ENCODE measurements at places on chromosomes 4 and X. TPM values are rescaled to one million over a fixed set of nuclear protein-coding genes. Genes with fewer than 3 reads are reported as not detected.

Gene USP17L24
- total RNA-seq: not detected

Gene MGARP
- 0.90 TPM for total RNA-seq

Gene CACNA1F
- not detected for total RNA-seq

Gene MAGED4
- 2.3 TPM for total RNA-seq

Gene AFAP1
- 15.0 TPM for total RNA-seq

Gene NDNF
- total RNA-seq: 2.0 TPM

Gene GATA1
- total RNA-seq: not detected

Gene CYBB
- total RNA-seq: not detected

Gene COX7B
- total RNA-seq: 597 TPM

Gene NUDT11
- total RNA-seq: 10.9 TPM

Gene PPM1K
- 0.52 TPM for total RNA-seq

Gene CISD2
- total RNA-seq: 67.3 TPM

Gene CT45A1
- not detected for total RNA-seq

Gene TMPRSS11E
- not detected for total RNA-seq

Gene SCRG1
- not detected for total RNA-seq

Gene BRS3
- total RNA-seq: not detected

Gene PCSK1N
- total RNA-seq: 112 TPM

Gene KDM5C
- total RNA-seq: 144 TPM

Gene RTL3
- not detected for total RNA-seq

Gene SRPX
- total RNA-seq: 7.1 TPM

Gene MAGEA2
- not detected for total RNA-seq

Gene MAGEA10
- not detected for total RNA-seq

Gene SPANXD
- not detected for total RNA-seq

Gene ZXDA
- total RNA-seq: 2.3 TPM

Gene RIPPLY1
- total RNA-seq: not detected

Gene ITM2A
- not detected for total RNA-seq

Gene FANCB
- total RNA-seq: 4.3 TPM

Gene PIR
- 80.0 TPM for total RNA-seq

Gene SLC26A1
- 6.9 TPM for total RNA-seq

Gene ZNF732
- not detected for total RNA-seq

Gene SYTL5
- total RNA-seq: not detected

Gene NDP
- total RNA-seq: not detected

Gene NEIL3
- 20.7 TPM for total RNA-seq

Gene MMAA
- total RNA-seq: 7.1 TPM

Gene CLDN22
- not detected for total RNA-seq

Gene SHOX
- not detected for total RNA-seq

Gene ZCCHC12
- total RNA-seq: not detected

Gene MAGED4B
- total RNA-seq: 12.9 TPM

Gene IL2RG
- total RNA-seq: not detected

Gene BTK
- total RNA-seq: not detected

Gene PHKA1
- 5.3 TPM for total RNA-seq

Gene BEX2
- 12.2 TPM for total RNA-seq

Gene NOX1
- total RNA-seq: not detected

Gene ADAM29
- not detected for total RNA-seq

Gene EDA2R
- total RNA-seq: 6.5 TPM

Gene HSFX4
- not detected for total RNA-seq

Gene UGT2B15
- total RNA-seq: not detected

Gene GRIA3
- not detected for total RNA-seq

Gene CABS1
- total RNA-seq: not detected

Gene TSPAN7
- not detected for total RNA-seq

Gene KIAA1210
- not detected for total RNA-seq

Gene PAGE1
- not detected for total RNA-seq

Gene WNK3
- 0.96 TPM for total RNA-seq

Gene ZCCHC18
- total RNA-seq: not detected

Gene TLR2
- 0.23 TPM for total RNA-seq

Gene TSC22D3
- 37.9 TPM for total RNA-seq
